ENCODE measurements at places on chromosomes 4 and X. TPM values are rescaled to one million over a fixed set of nuclear protein-coding genes. Genes with fewer than 3 reads are reported as not detected.

ERCC6L gene
- 0.61 TPM for polyA plus RNA-seq

- DNase-seq, result no peak
- no peaks in the 10 kb centered on the region for H3K4me1 ChIP-seq
- no peak overlapping the region for H3K4me3 ChIP-seq
- no peaks in the 10 kb centered on the region for H3K36me3 ChIP-seq
These were observed 72.0 kb upstream of the PRDM5 start for GRCh38 chr4:120994521-120994920.

NLRP2B gene
- polyA plus RNA-seq, result not detected

- peaks cover 1% of the 10 kb centered on the region for H3K36me3 ChIP-seq
- no peaks in the 10 kb centered on the region for H3K4me1 ChIP-seq
- H3K4me3 ChIP-seq, result no peak overlapping the region
- DNase-seq, result no peak
- H3K27ac ChIP-seq, result no peak overlapping the region
These were observed 125.6 kb downstream of the ANTXR2 start for GRCh38 chr4:79947386-79947785.

HEPH gene
- not detected for polyA plus RNA-seq

Measured in B cell (primary cell).